ENCODE measurements at places on chromosomes 5 and 9.

DNA sequence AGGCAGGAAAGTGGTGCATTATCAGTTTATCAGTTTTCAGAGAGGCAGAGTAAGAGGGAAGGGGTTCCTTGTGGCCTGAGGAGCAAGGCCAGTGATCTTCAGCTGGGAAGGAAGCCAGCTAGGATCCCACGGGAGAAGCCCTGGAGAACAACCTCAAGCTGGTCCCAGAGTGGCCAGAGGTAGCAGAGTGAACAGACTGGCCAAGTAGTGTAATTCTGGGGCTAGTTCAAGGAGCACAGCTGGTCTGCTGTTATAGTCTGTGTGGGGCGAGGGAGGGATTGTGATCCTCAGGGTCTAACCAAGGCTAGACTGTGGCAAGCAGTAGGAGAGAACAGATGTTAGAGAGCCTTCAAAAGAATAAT is 164.6 kb downstream of the CARTPT start:
- DNase-seq: no peak

- DNase-seq: no peak
Observed at GRCh38 chr5:179276838-179277395, 68.3 kb downstream of the ADAMTS2 start.

GRCh38 chr9:116800885-116801284 is 113.8 kb downstream of the TRIM32 start:
- no peak for DNase-seq

- DNase-seq: peak; percentile 29
Observed at GRCh38 chr5:53262348-53262970, 152.9 kb upstream of the MOCS2 start.

DNA sequence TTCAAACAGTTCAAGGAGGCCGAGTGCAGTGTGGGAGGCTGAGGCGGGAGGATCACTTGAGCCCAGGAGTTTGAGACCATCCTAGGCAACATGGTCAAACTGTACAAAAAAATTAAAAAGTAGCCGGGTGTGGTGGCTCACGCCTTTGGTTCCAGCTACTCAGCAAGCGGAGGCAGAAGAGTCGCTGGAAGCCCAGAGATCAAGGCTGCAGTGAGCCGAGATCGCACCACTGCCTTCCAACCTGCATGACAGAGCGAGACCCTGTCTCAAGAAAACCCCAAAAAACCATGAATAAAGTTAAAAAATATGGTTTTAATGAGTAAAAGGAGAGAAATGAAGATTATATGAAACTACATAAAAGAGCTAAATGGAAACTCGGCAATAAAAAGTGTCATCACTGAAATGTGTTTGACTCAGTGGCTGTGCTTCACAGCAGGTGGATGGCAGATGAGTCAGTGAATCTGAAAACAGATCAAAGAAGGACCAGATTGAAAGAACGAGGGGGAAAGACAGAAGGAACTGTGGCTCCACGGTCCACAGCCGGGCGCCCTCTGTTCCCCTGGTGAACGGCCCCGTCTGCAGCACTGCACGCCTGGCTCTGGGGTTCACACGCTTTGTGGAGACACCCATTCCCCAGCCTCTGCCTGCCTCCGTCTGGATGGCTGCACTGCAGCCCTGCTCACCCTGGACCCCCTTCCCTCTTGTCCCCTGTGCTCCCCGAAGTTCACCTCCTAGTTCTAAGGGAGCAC is 25.1 kb downstream of the EXD3 start:
- DNase-seq: no peak

- DNase-seq: no peak
Observed at GRCh38 chr9:115285836-115286235, 167.9 kb upstream of the TNC start.

DNA sequence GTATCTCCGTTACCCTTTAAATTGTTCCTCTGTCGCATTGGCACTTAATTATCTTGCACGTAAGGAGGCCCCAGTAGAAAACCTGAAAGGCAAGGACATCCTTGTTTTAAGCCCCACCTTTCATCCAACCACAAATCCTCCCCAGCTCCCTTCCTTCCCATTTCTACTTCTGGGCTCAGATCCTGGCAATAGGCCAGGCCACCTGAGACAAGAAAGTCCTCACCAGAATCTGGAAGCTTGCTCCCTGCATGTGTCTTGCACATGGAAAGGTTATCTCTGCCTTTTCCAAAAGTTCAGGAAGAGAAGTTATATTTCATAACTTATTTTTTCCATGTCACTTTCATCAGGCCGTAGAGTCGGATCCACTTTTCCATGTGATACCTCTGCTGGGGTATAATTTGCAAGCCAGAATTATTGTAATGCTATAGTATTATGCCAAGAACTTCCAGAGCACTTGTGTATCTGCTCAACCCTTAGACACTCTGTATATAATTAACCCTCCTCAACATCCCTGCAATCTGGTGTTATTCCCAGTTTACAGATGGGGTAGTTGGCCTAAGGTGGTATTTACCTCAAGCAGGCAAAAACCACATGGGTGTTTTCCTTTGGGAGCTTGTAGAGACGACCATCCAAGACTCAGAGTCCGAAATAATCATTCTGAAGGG is 2.6 kb upstream of the SHB start:
- no peak for DNase-seq

GRCh38 chr5:111347021-111347420 is 122.8 kb downstream of the CAMK4 start:
- no peak for DNase-seq

DNA sequence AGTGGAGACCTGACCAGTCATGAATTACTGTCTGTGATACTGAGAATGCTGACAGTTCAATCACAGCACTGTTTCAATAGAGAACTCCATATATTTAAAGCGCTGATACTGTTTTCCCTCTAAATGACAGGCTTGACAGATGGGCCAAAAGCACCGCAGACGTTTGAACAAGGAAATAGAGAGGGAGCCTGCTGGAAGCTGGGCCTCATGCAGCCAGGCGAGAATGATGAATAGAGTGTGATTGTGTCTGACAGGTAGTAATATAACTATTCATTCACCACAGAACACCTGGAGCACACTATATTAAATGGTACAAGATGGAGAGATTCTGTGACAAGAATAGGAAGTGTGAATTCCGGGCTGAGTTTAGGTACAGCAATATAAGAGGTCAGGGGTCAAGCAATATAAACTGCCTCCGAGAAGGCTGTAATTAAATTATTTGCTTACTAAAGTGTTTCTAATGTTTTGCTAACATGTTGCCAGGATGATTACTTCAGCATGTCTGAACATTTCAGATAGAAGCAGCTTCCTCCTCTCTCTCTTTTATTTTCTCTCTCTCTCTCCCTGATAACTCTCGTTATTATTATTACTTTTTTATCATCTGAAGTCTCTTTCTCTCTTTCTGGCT is 297.7 kb downstream of the CSNK1G3 start:
- DNase-seq: no peak

DNA sequence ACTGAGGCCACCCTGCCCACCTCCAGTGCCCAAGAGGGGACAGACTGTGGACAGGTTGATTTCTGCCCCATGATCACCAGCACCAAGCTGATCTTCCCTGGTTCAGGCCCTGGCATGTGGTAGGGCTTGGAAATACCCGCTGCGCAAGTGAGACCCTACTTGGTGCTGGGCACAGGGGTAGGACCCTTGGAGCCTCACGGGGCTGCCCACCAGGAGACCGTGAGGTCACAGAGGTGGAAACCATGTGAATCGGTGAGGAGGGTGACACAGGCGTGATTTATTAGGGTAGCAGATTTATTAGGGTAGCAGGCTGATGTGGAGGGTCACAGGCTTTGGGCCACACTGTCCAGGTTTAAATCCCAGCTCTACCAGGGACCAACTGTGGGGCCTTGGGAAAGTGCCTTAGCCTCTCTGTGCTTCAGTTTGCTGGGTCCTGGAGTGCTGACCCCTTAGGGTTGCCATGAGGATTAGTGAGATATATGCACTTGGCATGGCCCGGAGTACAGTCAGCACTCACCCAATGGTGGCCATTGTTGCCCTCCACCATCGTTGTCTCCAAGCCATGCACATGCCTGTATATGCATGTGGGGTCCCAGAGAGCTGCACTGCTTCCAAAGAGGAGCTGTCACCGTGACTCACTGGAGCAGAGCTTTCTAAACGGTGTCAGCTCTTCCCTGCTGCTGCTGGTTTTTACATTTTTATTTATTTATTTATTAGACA is 20.9 kb upstream of the DUSP1 start:
- no peak for DNase-seq

- no peak for DNase-seq
Observed at GRCh38 chr9:86329649-86330048, 24.6 kb downstream of the TUT7 start.

GRCh38 chr5:153712946-153713345 is 222.5 kb downstream of the GRIA1 start:
- no peak for DNase-seq

GRCh38 chr5:97297063-97297703 is 114.1 kb upstream of the RIOK2 start:
- DNase-seq: peak; percentile 69

DNA sequence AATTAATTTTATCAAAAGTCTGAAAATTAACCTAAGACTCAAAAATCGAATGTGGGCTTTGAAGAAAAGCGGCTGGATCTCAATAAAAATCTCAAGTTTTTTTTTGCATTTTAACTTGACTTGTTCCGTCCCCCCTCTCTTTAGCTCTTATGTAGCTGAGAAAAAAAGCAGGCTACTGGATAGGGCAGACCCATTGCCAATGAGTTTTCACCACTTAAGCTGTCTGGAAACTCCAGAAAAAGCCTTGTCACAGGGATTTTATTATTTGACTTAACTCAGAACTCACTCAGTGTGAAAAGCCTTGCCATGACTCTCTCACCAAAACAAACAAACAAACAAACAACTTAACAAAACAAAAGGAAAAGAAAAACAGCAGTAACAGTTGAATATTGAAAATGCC is 247.4 kb downstream of the CDH9 start:
- no peak for DNase-seq

DNA sequence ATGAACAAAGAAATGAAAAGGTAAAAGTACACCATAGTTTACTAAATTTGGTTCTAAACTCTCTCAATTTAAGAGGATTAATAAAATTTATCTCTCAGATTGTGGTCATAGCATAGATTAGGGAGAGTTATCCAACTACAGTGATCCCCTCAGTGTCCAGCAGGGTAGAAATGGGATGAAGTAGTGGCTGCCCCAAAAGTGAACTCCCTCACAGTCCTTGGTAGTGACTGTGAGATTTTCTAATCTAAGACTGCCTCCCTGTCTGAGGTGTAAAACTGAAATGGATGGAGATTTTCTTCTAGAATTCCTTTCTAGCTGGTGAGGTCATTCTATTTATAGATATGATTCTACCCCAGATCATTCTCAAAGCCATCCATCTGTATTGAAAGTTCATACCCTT is 455.5 kb downstream of the ACTL7B start:
- no peak for DNase-seq

DNA sequence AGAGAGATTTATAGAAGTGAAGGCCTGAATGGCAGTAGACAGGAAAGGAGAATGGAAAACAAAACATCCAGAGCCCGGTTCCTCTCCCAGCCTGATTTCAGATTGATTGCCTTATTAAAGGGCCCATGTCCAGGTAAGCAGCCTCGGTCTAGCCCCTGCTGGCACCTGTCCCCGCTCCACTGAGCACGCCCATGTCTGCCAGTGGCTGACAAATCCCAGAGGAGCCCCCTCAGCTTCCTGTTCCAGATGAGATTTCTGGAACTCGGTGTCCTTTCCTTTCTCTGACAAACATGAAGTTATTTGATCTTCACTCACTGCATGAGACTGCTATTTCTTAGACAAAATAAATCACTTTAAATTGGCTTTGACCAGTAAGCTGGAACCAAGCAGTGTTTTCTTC is 187.0 kb upstream of the ADCY2 start:
- no peak for DNase-seq

- DNase-seq: no peak
Observed at GRCh38 chr9:91199739-91200497, 161.8 kb downstream of the AUH start.

GRCh38 chr5:80082731-80083100 is 47.6 kb downstream of the THBS4 start:
- peak; percentile 79 for DNase-seq

- DNase-seq: no peak
Observed at GRCh38 chr5:65199993-65200675, 281.6 kb downstream of the ADAMTS6 start.

DNA sequence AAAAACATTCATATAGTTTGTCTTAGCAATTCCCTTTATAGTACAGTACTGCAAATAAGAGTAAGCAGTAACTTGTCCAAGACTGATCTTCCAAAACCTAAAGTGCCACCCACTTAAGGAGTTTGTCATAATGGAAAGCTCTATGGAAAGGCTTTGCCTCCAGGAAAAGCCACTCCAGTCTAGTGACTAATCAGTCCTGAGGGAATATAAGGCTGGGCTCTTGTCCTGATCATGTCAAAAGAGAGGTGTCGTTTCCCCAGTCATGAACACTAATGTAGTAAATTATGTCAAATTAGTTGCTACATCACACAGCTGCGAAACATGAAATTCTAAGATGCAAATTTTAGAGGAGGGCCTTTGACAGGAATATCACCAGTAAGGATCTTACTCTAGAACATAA is 271.6 kb downstream of the GABRB2 start:
- no peak for DNase-seq

DNA sequence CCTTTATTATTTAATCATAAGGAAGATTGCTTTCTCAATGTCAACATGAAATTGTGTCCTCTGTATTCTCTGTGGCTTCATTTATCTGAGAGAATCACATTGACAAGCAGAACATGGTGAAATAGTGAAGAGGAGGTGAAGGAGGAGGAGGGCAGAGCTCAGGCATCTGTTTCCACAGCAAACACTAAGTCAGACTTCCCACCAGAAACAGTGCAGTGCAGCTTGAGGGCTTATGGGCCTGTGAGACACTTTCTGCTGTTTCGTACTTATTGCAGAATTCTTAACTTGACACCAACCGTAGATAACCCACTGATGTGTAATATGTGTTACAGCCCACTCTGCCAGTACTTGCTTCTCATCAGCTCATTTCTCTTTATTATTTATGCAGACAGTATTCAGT is 386.3 kb downstream of the DIRAS2 start:
- DNase-seq: no peak

DNA sequence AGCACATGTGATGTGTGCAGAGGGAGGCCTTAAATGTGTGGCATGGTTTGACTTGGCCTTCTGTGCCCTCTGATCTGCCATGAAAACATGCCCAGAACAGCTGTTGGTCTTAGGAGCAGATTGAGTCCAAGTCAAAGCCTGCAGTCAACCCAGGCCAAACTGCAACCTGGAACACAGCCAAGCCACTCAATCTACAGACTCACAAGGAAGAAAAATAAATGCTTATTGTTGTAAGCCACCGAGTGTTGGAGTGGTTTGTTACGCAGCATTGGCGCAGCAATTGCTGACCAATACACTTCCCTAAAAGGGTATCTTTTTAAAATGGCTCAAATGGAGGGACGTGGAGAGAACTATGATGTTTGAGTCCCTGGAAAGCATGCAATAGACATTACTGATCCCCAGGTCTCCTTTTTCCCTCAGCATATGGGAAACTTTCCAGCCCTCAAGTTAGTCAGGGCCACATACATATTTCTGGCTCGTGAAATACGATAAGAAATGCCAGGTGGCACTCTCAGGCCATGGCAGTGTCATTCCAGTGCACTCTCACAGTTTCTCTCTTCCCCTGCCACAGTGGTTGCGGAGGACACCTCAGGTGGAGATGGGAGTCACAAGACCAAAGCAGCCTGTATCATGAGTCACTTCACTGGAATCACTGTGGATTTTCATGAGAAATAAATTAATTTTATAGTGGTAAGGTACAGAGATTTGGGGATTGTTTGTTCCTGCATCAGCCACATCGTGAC is 168.0 kb upstream of the ZNF618 start:
- no peak for DNase-seq

GRCh38 chr5:36178524-36178890 is 26.6 kb downstream of the SKP2 start:
- no peak for DNase-seq
